CD4-positive, alpha-beta T cell treated with Interleukin-1 beta for 1 hour (primary cell): ENCODE measurements at places on chromosomes 2 and 18.

DNA sequence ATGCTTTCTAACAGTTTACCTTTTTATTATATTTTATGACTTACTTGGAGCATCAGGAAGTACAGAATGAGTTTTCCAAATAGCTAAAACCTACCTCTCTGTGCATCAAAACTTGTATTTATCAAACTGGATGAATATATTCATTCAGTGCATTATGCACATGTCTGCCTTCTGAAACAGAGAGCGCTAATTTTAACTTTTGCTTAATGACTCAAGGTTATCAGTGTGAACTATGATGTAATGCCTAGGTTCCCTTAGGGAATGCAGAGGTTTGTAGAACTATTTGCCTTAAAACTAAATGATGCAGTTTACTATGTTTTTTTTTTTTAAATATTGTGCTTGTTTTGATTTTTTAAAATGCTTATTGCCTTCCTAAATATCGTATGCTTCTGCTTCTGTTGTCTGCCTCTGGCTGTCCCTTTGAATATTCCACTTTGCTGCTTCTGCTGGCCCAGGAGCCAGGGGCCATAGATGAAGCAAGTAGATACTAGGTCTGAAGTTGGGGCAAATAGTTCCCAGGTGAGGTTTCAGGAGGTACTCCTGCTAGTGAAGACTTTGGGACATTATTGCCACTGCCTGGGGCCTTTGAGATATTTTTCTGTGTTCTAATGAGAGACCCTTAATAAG is 16.5 kb downstream of the TMEM178A start:
- no peak for DNase-seq

GRCh38 chr2:223439184-223439583 is 163.0 kb downstream of the SCG2 start:
- no peak for DNase-seq

DNA sequence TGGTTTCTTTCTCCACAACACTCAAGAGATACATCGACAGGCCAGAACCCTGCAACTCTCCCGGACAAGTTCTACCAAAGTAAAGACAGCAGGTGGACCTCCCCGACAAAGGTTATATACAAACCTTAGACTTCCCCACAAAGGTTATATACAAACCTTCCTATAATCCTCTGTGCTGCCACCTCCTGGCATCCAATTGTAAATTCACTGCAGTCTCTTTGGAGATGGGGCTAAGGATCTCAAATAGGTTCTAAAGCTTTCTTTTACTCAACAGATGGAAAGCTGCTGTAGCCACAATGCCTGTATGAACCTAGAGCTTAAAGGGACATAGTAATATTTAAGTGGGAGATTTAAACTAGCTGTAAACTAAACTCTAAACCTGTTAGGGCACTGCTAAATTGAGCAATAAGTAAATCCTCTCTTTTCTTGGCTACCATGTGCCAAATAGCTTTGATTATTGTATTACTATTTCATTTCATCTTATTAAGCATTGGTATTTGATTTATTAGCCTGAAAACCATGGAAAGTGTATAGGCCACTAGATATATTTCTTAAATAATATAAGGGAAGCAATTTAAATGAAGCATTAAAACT is 9.8 kb upstream of the MREG start:
- DNase-seq: peak; percentile 29

- no peak for DNase-seq
Measured at GRCh38 chr2:189933041-189933440, 129.5 kb downstream of the MSTN start.

DNA sequence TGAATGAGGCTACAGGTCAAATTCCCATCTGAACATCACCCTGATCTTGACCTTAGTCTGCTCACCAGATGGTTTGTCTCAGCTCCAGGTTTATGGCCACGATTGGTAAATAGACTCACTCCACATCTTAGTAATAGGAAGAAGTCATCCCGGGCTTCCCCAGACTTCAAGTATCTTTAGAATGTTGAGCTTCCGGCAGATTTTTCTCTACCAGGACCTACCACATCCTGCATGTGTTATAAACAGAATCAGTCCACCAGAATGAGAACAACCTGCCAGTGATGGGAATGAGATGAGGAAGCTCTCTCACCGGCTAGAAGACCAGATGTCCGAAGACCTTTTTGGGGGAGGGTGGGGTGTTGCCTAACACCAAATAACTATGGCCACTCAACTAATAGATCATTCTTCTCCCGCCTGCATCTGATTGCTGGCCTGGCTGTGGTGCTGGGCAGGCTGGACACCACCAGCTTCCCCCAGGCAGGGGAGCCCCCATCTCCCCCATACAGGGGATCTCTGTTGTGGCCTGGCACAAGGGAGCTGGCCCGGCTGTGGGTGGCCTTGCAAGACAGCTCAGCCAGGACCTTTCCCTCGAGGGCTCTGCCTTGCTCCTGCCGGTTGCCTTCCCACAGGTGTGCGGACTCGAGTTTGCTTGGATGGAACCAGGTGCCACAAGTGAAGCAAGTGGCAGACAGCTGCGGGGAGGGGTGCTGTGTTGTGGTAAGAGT is 88.5 kb downstream of the SH3RF3 start:
- peak; percentile 15 for DNase-seq

GRCh38 chr2:97908208-97908676 is 87.5 kb downstream of the TMEM131 start:
- no peak for DNase-seq

GRCh38 chr2:33288011-33288410 is 188.4 kb upstream of the RASGRP3 start:
- DNase-seq: no peak

- no peak for DNase-seq
Measured at GRCh38 chr18:73638709-73639108, 508.9 kb downstream of the FBXO15 start.

DNA sequence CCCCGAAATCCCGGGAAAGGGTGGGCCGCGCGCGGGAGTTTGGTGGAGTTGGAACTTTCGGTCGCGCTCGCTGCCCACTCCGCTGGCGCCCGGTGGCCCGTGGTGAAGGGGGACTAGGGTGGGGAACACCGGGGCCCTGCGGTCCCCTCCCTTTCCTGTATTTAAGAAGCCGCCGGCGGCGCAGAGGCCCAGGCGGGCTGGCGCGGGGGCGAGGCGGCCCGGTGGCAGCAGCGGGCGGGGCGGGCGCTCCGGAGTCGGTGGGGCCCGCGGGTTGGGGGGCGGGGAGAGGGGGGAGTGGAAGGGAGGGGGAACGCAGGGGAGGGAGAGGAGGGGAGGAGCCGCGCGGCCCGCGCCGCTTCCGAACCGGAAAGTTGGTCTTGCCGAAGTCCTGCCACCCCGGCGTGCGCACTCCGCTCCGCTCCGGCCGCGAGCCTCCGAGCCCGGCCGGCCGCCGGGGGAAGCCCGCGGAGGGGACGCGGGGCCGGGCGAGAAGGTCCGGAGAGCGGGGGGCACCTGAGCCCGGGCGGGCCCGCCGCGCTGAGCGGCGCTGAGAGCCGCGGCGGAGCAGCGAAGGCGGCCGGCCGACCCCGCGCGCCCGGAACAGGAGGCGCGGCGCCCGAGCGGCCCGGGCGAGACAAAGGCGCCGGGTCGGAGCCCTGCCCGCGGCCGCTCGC is 425 bp upstream of the SALL3 start:
- DNase-seq: no peak

- no peak for DNase-seq
Measured at GRCh38 chr2:118834901-118835745, 12.3 kb downstream of the EN1 start.

DNA sequence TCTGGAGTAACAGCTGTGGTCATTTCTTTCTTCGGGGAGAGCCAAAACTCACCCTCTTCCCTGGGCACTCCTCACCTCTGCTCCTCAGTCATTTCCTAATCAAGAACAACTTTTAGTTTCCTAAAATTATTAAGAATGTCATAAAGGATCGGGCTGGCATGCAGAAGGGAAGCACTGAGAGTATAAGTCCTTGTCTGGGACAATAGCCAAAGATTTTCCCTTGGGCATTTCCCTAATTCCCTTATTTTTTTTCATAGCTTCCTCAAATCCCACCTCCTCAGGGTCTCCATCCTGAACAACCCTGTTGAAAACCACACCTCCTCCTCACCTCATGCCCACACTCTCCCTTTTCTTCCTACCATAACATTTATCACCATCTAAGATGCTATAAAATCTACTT is 115.0 kb downstream of the MREG start:
- DNase-seq: no peak

GRCh38 chr2:37459095-37459981 is 114.9 kb downstream of the QPCT start:
- DNase-seq: peak; percentile 4

- no peak for DNase-seq
Measured at GRCh38 chr2:215611609-215612386, 175.9 kb upstream of the FN1 start.
